ENCODE measurements at places on chromosomes 7 and 10. TPM values are rescaled to one million over a fixed set of nuclear protein-coding genes. Genes with fewer than 3 reads are reported as not detected.

DNA sequence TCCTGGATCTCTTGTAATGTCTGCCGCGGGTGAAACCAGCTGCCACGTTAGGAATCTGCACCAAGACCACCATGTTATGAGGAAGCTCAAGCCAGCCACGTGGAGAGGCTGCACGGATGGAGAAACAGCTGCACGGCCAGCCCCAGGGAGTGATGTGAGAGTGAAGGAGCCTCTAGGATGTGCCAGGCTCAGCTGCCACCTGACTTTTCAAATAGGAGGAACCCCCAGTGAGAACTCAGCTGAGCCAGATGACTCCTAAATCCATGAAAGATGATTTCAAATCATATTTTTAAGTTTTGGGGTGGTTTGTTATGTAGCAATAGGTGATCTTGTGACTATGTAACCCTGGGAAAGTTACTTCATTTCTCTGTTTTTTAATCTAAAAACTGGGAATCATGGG, 71.7 kb downstream of the PRKAG2 start:
- DNase-seq, result no peak

CACNB2 gene
- polyA plus RNA-seq, result 0.36 TPM

DNA sequence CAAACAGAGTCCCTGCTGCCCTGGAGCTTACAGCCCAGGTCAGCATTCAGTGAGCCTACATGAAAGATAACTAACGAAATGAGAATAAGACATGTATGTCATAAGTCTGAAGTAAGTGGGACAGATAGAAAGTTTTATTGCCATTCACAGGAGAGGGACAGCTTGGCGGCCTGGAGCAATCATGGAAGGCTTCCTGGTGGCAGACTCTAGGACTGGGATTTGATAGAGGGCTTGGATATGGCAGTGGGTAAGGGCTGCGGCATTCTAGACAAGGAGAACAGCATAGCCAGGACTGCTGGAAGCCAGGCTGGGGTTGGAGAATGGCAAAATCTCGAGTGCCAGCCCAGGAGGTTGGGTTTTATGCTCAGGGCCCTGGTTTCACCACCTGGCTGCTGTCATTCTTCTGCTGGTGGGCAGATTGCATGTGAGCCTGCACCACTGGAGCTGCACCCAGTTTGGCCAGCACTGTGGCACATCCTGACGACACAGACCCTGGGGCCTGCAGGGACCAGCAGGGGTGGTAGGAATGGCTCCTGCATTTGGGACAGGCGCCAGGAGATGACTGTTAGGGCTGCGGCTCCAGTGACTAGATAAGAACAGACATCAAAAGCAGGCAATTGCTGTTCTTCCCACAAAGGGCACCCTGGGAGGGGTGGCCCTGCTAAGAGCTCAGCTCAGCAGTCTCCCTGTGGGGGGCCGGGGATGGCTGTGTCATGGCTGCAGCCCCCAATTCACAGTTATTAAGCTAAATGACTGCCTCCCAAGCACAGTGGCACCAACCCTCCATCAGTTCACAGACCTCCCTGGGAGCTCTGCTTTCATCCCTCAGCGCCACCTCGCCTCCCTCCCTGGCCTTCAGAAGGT, 161.1 kb downstream of the RPS24 start:
- DNase-seq, result peak; percentile 57

DNA sequence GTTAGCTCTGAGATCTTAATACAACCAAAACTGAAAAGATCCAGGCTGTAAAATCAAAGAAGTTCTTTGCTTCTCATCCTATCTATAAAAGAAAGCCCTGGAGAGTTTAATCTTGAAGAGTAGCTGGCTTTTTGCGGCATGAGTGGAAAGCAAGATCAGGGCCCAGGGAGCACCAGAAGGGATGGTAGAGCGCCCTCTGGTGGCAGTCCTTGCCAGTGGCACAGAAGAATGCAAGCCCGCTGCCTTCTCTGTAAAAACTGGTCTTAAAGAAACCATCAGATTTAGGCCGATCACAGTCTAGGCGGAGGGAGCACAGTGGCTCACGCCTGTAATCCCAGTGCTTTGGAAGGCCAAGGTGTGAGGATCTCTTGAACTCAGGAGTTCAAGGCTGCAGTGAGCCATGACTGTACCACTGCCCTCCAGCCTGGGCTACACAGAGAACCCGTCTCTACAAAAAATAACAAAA, 35.6 kb downstream of the CPN1 start:
- peak; percentile 81 for DNase-seq

KLF14 gene
- polyA plus RNA-seq, result 0.05 TPM

- no peak for DNase-seq
Observed at GRCh38 chr10:22764639-22765038, 50.3 kb upstream of the PIP4K2A start.

GRCh38 chr7:101804967-101805366, 12.5 kb upstream of the CUX1 start:
- DNase-seq, result no peak

LIPJ gene
- not detected for polyA plus RNA-seq

- DNase-seq, result no peak
Observed at GRCh38 chr7:65971021-65971420, 11.0 kb downstream of the GUSB start.

UCN3 gene
- polyA plus RNA-seq, result not detected

ODAD2 gene
- 0.42 TPM for polyA plus RNA-seq

DNA sequence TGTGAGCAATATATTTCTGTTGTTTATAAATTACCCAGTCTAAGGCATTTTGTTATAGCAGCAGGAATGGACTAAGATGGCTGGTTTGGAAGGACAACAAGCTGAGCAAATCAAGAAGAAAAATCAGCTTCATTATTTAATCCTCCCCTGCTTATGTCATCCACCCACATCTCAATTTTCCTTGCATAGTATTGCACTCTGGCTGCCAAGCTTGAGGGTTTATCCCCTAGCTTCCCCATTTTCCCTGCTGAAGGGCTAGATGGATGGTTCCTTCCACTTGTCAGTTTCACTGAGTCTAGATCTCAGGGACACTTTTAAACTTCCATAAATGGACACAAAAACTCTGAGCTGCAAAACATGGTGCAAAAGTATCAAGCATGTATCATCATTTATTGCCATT, 75.2 kb upstream of the LAMB4 start:
- no peak for DNase-seq

DNA sequence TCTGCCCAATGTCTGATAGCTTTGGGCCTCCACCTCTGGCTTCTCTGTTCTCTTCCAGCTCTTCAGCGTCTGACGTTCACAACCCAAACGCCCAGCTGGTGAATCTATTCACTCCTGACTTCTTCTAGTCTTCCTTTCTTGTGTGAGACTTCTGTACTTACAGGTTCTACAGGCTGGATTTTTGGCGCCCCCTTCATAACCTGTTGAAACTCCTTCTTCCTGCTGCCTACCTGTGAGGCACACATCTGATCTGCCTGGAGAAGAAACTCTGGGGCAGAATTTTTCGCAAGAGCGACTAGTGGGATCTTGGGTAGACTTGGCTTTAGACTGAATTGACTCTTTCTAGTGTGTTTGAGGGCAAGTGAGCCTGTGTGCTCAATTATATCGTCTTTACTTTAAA, 249.3 kb downstream of the REEP3 start:
- no peak for DNase-seq

- DNase-seq, result no peak
Observed at GRCh38 chr7:88276605-88277153, 30.0 kb downstream of the STEAP4 start.

DNA sequence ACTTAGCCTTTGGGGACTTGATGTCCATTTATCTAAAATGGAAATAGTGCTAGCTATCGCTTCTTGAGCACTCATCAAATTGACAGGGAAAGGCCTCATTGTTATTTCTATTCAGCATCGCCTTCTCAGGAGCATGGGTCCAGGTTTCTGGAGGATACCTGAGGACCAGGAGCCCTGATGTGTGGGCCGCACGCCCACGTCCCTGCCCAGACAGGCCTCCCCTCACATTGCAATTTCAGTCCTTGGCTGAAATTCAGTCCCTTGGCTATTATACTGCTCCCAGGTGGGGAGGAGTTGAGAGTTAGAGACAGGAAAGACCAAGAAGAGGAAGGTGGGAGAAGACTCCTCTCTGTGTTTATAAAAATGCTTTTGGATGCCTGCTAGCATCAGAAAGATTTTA, 38.9 kb downstream of the GPRIN2 start:
- no peak for DNase-seq

DNA sequence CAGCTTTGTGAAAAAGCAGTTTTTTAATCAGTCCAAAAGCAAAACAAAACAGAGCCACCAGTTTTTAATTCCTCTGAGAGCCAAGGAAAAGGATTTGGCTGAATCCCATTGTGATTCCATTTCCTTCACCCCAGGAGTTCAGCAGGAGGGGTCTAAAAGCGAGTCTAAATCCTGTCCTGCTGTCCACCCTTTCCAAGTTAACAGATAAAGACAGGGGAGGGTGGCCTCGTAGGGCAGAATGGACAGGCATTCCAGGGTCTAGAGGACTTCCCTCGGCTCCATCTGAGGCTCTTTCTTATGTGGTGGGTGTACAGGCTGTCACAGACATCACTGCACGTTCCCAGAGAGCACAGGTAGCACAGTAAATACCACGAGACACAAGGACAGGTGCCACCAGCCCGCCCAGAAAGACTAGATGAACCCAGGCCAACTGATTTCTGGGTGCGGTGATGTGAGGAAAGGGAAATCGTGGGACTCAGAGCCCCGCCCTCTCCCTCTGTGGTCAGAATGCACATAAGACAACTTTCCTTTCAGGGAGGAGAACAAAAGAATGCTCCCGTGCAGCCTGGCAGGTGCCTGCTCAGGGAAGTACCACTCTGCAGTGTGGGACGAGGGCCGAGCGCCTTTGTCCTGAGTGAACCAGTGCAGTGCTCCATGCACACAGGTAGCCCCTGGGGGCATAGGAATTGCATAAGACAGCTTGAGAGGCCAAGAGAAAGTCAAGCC, 119.7 kb downstream of the ABLIM1 start:
- DNase-seq, result no peak

All from IMR-90 (cell line).